ENCODE measurements at places on chromosomes 4 and X.
A peak's percentile ranks its signal among the peaks of the same experiment; 100 is the strongest.

DNA sequence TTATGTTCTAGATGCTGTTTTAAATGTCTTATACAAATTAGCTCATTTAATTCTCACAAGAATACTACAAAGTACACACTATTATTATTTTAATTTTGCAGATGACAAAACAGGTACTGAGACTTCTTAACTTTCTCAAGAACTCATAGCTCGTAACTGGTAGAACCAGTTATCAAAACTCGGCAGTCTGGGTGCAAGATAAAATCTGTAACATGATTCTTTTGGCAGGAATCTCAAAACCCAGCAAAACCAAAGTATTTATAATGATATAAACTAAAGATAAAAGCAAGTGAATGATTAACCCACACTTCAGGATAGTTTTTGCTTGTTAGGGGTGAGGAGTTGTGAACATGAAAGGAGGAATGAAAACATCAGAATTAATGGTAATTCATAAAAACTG, 27.6 kb downstream of the CLNK start:
- DNase-seq, result peak; percentile 36

DNA sequence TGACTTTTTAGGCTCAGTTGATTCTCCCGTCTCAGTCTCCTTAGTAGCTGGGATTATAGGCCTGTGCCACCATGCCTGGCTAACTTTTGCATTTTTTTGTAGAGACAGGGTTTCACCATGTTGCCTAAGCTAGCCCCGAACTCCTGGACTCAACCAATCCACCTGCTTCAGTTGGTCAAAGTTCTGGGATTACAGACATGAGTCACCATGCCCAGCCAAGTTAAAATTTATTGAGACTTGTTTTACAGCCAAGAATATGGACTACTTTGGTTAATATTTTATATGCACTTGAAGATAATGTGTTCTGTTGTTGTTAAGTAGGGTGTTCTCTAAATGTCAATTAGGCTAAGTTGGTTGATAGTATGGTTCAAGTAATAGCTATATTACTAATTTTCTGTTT, 58.7 kb downstream of the CYTL1 start:
- no peak for DNase-seq

- DNase-seq, result no peak
These were observed at the start of gene GBA3 for GRCh38 chr4:22692736-22693135. Gene GBA3, plus strand, starts transcription at chr4:22692937.

GRCh38 chrX:23902419-23902818, 5.3 kb downstream of the APOO start:
- DNase-seq, result peak; percentile 67

DNA sequence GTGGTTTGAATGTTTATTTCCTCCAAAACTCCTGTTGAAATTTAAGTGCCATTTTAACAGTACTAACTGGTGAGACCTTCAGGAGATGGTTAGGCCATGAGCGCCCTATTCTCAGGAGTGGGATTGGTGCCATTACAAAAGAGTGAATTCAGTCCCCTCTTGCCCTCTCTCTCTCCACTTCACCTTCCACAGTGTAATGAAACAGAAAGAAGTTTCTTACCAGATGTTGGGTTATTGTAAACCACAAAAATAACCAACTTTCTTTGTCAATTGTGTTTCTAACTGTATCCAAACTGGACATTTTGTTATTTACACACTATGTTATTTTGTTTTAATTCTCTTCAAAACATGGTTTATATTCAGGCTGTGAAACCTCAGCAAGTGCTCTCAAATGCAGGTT, 1734.3 kb downstream of the PCDH7 start:
- DNase-seq, result no peak

DNA sequence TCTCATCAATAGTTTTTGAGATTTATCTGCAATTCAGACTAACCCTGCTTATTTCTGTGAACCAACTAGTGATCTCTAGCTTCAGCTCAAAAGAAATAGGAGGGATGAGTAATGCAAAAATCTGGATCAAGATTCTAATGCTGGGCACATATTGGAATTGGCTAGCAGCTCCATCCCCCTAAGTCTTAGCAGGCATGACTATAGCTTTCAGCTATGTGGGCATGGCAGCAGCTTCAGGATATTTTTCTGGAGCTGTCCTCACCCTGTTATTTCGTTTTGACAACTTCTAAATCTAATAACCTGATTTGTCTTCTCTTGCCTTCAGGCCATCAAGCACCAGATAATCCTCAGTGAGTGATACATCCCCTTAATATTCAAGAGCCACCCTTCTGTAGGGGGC, 50.8 kb upstream of the GNPDA2 start:
- DNase-seq, result no peak

GRCh38 chr4:7029212-7029611, 14.0 kb upstream of the TADA2B start:
- no peak for DNase-seq

- DNase-seq, result peak; percentile 15
These were observed 454 bp downstream of the BTC start for GRCh38 chr4:74793757-74794381.

GRCh38 chrX:57951666-57952319, 41.5 kb upstream of the ZXDA start:
- no peak for DNase-seq

All from EH (cell line).